ENCODE measurements at places on chromosomes 12 and 14. TPM values are rescaled to one million over a fixed set of nuclear protein-coding genes. Genes with fewer than 3 reads are reported as not detected.

The CEP128 gene
- 6.7 TPM for total RNA-seq

The TAC3 gene
- total RNA-seq: 0.17 TPM

The DHRS2 gene
- total RNA-seq: not detected

The RPGRIP1 gene
- under 0.01 TPM for total RNA-seq

The RBP5 gene
- total RNA-seq: 0.26 TPM

The SLCO1B1 gene
- not detected for total RNA-seq

The ATP23 gene
- 8.5 TPM for total RNA-seq

The RNASE1 gene
- not detected for total RNA-seq

The POTEM gene
- not detected for total RNA-seq

The THTPA gene
- 24.1 TPM for total RNA-seq

The PZP gene
- total RNA-seq: not detected

The ACADS gene
- 15.9 TPM for total RNA-seq

The TUBA1A gene
- 772 TPM for total RNA-seq

The APOF gene
- total RNA-seq: not detected

The RD3L gene
- not detected for total RNA-seq

The KERA gene
- not detected for total RNA-seq

The PIANP gene
- total RNA-seq: 0.17 TPM

The SCNN1A gene
- total RNA-seq: 0.26 TPM

The AQP2 gene
- total RNA-seq: not detected
